Inflammatory macrophage treated with lipopolysaccharide for 1 hour (primary cell): ENCODE measurements at places on chromosomes 7 and 10.

- no peak for DNase-seq
Observed at GRCh38 chr10:33270971-33271370, 63.5 kb downstream of the NRP1 start.

GRCh38 chr7:135192914-135193536 is 18.3 kb downstream of the WDR91 start:
- DNase-seq = no peak

GRCh38 chr7:156753630-156754029 is 113.1 kb downstream of the RNF32 start:
- no peak for DNase-seq

GRCh38 chr7:148865283-148865682 is 18.8 kb downstream of the EZH2 start:
- DNase-seq = no peak

- no peak for DNase-seq
Observed at GRCh38 chr10:89952751-89953150, 251.4 kb downstream of the KIF20B start.

DNA sequence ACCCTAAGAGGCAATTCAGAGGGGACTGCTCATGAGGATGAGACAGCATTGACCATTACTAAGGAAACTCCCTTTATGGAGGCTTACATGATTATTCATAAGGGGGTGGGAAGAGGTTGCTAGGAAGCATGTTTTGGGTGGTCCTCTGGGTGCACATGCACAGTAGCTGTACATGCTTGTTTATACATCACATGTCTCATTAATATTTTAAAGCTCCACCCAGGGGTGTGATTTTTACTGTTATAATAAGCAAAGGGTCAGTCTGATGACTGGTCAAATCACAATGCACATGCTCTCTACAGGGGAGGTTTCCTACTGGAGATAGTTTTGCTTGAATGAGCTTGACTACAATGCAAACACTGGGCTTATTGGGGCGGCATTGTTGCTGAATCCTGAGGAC is 23.8 kb upstream of the PPP1R9A start:
- DNase-seq = no peak

DNA sequence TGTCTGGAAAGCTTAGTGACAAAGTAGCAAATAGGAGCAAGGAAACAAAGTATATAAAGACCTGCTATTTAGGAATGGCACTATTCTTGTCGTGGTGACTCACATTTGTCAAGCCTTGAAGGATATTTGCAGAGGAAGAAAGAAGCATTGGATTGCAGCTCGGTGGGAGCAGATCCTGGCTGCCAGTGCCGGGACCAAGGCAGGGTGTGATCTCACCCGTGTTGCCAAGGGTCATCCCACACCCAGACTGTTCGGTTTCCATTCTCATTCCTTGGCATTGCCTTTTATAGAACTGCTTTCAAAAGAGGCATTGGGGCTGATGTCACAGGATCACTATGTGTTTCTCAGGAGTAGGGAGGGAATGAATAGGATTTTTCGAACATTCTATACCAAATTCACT is 176.2 kb downstream of the GALNT17 start:
- DNase-seq = no peak

- no peak for DNase-seq
Observed at GRCh38 chr10:31708046-31708445, 220.6 kb downstream of the ARHGAP12 start.
